ENCODE measurements at places on chromosomes 13 and 19.

GRCh38 chr19:47756953-47757608 is 11.7 kb downstream of the NOP53 start:
- no peak for DNase-seq

DNA sequence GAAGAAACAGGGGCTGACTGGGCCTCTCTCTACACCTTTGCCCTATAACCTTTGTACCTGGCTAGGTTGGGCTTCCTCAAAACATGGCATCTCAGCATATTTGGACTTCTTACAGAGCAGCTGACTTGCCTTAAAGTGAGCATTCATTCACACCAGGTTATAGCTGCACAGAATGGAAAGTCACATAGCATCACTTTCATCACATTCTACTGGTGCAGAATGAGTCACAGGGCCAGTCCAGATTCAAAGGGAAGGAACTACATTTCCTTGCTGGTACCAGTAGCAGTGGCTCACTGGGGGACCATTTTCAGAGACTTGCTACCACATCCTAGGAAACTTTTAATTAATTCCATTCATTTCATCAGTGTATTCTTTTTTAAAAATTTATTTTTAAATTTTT is 20.3 kb upstream of the TPTE2 start:
- DNase-seq: no peak

DNA sequence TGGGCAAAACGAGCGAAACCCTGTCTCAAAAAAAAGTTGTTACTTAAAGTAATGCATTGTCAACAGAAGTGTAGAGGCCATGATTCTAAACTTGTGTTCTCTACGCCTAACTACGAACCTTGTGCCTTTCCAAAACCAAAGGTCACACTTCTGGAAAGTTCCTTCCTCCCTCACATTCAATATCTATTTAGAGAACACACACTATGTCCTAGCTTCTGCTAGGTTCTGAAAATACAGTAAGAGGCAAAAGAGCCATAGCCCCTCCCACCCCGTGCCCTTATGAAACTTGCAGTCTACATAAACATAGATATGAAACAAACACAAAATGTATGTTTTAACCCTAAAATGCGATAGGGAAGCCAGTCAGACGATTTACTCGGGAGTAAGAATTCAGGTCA is 36.4 kb downstream of the RNF6 start:
- DNase-seq: no peak

DNA sequence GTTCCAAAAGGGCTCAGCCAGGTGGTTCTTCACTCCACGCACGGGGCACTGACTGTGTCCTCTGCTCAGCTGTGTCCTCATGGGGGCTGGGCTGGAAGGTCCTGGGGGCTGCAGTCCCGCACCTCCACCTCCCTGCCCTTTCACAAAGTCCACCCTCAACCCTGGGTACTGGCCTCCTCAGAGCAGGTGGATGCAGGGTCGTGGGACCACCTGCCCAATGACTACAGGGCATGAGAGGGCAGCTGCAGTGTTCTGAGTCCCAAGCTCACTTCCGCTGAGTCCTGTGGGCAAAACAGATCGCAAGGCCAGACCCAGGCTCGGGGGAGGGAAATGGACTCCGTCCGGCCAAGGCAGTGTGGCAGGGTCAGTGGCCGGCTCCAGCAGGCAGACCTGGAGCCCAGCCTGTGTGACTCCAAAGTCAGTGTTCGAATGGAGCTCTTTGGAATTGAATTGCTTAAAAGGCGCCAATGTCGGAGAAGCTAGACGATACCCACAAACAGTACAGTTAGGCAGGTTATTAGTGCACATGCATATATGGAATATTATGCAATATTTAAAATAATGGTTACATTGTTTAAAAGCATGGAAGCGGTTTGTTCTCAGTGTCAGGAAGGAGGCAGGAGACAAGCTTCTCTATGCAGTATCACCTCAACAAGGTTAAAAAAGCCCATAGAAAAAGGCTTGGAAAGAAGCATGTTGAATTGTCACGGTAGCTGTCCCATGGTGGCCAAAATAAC is 54.8 kb downstream of the MCF2L start:
- DNase-seq: no peak

DNA sequence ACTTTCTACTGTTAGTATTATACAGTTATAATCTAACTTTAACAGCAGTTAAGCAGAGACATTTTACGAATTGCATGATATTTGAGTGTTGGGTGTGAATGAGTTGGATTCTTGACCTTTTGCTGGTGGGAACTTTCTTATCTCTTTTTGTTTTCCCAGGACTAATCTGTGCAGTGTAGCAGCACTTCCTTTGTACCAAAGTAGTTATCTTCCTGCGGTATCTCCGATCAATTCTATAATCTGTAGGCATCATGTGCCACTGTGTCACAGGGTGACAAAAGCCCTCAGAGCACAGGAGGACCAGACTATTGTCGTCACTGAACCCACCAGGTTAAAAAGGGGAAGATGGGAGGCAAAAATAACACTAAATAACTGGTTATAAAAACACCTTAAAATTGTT is 823.5 kb downstream of the GPC5 start:
- no peak for DNase-seq

GRCh38 chr19:27753622-27754021 is 1459.3 kb downstream of the UQCRFS1 start:
- no peak for DNase-seq
